ENCODE measurements at places on chromosomes 12 and 14.

GRCh38 chr14:52678591-52678990 lies 16.8 kb downstream of the ERO1A start:
- no peak for DNase-seq

GRCh38 chr12:56042843-56043242 lies 1.1 kb downstream of the RPS26 start:
- no peak for DNase-seq

DNA sequence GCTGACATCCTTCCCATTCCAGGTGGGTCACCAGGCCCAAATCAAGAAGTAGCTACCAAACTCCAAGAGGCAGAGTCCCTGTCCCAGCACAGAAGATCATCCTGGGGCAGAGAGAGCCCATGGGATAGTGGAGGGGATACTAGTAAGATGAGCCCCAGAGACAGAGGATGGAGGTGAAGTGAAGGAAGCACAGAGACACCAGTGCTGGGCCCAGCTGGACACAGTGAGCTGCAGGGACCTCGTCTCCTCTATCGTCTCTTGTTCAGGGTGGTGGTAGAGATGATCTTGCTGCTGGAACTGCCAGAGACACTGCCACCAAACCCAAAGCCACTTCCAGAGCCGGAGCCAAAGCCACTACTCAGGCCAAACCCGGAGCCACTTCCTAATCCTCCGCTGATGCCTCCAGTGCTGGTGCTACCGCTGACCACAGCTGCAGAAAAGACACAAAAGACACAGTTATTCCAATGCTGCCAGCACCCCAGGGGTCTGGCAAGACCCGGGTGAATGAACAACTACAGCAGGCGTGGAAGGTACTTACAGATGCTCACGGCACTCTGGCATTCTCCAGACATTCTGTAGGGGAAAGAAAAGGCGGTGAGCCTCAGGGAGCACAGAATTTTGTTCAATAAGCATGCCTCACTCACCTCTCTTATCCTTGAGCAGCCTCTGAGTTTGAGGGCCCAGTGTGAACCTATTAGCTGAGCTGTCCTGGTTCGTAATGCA lies 6.9 kb downstream of the KRT4 start:
- no peak for DNase-seq

DNA sequence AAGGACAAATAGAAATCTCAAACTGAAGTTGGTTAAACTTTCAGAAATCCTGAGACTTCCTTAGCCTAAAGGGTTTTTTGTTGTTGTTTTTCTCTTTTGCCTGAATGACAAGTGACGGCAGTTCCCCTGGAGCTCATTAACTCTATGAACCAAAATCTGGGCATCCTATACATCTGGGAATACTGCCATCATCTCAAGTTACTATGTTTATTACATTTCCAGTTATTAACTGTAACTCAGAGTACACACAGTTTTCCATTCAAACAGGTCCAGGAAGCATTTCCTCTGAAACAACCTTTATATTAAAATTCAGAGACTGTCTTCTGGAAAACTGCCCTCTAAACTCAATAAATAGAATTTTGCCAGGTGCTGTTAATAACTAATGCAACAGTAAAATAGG lies 55.6 kb upstream of the CDKL1 start:
- DNase-seq, result no peak

DNA sequence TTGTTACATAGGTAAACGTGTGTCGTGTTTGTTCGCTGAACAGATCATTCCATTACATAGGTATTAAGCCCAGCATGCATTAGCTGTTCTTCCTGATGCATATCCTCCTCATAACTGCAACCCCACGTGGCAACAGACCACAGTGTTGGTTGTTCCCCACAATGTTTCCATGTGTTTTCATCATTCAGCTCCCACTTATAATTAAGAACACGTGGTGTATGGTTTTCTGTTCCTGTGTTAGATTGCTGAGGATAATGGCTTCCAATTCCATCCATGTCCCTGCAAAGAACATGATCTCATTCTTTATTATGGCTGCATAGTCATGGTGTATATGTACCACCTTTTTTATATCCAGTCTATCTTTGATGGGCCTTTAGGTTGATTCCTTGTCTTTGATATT lies 1071.1 kb downstream of the SLC16A7 start:
- DNase-seq, result no peak

DNA sequence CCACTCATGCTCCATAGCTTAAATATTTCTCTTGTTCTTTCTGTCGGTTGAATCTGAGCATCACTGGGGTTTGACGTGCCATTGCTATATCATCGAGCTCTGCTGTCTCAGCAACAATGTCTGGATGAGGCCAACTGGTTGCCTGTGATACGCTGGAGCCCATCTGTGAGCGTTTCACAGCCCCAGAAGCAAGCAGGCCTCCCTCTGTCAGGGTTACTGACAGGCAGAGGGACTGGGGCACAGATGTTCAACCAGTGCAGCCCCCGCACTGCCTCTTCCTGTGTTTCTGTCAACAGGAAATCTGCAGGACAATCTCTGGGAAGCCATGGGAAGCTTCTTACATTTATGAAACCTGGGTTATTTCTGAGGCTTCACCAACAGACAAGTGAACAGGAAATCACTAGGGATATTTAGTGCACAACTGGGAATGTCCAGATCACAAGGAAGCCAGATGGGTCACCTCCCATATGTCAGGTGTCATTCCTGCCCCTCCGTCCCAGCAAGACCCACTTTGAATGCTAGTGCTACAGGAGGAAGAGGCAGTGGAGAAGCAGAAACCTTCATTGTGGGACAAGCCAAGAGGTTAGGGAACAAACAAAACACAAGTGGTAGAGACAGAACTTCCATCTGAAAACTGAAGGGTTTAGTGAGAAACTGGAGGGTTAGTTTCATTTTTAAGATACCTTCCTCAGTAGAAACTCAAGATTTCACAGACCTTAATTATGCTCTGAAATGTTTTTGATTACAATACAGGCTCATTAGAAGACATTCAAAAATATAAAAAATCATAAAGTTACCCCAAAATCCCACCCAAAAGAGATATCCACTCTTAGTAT lies 24.1 kb downstream of the DMAC2L start:
- no peak for DNase-seq

DNA sequence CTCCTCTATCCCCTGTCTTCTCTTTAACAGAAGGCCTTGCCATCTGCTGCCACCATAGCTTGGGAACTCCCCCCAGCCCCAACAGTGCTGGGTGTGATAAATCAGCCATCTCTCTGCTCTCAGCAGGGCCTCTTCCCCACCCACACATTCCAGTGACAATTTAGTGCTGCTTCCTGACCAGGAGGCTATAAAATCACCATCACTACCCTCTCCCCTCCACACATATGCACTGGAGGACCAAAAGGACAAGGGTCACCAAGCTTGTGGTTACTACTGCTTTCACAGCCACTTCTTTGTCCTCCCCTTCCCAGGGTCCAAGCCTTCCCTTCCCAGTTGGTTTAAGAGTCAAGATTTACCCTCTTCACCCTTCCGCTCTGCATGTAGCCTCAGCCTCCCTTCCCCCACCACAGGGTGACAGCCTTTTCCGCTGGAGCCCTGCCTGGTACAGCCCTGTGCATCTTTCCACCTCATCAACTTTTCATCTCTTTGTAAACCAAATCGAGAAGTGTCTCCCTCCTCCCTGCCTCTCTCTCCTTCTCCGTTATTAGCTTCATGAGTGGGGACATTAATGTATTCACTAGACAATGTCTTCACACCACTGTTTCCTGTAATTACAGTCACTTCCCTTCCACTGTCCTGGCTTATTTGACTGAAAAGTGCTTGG lies 9.4 kb downstream of the PSMB5 start:
- no peak for DNase-seq

DNA sequence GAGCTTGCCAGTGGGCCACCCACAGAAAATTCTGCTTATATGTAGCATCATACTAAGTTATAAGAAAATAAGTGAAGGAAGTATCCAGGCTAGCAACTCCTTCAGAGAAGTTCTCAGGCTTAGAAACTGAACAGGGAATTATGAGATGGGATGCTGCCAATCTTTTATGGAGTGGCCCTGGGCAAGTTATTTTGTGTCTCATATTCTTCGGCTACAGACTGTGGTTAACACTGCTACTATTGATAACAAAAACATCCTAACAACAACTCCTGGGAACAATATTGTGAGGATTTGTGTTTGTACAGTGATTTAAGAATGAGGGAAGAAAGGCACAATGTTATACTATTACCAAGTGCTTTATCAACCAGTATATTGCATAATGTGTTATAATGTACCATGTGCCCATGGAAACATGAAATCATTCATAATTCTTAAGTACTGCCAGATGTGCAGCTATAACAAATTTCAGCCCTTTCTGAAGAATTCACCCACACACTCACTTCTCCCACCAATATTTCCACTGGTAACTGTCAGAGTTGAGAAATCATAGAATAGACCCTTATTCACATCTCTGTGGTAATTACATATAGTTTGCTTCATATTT lies 113.3 kb upstream of the SOX5 start:
- DNase-seq, result no peak

- DNase-seq, result peak; percentile 61
Observed at GRCh38 chr12:120468821-120469449, 613 bp downstream of the SRSF9 start.

DNA sequence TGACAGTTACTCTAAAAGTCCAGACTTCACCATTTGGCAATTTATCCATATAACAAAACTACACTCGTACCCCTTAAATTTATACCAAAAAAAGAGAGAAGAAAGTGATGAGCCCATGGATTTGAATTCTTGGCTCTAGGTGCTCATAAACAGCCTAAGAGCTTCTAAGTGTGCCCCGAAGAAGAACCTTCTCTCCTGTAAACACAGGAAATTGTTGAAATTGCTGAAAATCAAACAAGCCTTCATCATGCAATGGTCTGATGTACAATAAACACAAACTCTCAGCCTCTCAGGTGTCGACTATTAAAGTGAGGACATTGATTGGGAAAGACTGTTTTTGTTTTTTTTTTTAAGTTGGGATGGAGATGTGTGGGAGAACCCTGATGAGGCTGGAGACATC lies 21.8 kb downstream of the PDE6H start:
- DNase-seq, result no peak

DNA sequence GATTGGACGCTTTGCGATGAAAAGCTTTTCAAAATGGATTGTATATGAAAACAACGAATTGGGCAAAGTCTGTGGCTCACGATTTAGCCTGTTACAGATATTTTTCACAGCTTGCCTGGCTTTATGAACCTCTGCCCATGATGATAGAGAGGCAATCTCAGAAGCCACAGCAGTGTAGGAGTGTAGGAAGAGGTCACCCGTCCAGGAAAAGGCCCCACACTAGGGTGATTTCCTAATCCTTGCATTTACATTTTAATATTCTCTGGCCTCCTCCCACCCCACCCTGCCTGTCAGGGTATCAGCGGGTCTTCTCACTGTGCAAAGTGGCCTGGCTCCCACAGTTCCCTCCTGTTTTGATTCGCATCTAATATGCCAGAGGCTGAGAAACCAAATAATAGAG lies 81.8 kb upstream of the FOXN3 start:
- DNase-seq, result no peak

GRCh38 chr12:7146228-7146627 lies 16.1 kb downstream of the CLSTN3 start:
- no peak for DNase-seq

GRCh38 chr14:102901633-102902032 lies 20.8 kb upstream of the AMN start:
- DNase-seq, result no peak

GRCh38 chr14:73953731-73954130 lies 3.6 kb downstream of the COQ6 start:
- DNase-seq, result no peak

- DNase-seq, result no peak
Observed at GRCh38 chr14:88384718-88385117, 739 bp upstream of the SPATA7 start.

DNA sequence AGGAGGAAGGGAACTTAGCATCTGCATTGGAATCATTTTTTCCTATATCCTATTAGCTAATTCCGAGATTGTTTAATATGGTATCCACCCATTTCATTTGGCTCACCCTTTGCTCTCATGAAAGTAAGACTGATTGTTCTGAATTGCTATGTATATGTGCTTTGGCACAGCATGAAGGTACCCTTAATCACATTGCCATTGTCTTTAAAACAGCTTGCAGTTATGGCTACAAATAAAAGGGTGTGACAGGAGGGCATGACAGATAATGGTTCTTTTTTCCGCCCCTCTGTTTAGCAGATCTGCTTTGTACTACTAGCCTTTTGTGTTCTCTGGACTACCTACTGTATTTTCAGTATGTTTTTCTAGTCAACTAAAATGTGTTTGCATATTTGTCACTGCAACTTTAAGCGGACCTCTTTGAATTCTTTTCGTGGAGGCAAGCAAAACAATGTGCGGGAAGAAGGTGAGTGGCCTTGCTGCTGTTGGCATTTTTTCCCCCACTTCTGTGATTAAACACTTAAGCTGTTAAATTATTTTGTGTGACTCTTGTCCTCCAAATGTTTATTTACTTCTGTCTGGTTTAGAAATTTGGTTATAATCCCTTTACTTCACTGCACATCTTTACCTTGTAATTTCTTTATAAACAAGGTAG lies 35.8 kb downstream of the FBXO34 start:
- DNase-seq, result no peak

- no peak for DNase-seq
Observed at GRCh38 chr14:60904381-60904780, 76.5 kb downstream of the TRMT5 start.

DNA sequence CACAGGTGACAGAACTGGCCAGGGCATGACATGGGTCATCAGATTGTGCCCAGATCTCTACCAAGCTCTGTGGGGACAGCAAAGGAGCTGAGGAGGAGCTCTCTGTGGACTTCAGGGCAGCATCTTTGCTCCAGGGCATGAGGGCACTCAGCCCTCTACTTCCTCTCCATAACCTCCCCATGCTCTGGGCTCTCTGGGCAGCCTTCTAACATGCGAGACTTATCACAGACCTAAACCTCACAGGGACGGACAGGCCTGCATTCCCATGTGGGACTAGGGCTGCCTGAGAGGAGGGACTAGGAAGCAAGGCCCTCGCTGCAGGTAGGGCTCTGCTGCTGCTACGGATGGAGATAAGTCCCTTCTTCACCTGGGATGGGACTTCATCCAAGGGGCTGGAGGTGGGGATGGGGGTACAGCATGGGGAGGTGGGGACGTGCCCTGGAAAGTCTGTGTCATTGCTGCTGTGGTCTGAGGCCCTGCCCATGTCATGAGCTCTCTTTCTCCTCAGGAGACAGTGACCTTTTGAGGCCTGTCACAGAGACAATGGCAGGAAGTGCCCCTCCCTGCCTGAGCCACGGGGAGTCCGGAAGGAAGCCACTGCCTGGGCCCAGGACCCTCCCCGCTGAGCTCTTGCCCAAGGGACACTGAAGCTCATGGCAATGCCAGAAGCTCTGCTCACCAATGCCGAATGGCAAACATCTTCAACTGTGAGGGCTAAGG lies 44.1 kb downstream of the PITPNM2 start:
- peak; percentile 87 for DNase-seq

GRCh38 chr12:131441060-131441396 lies 269.9 kb upstream of the SFSWAP start:
- no peak for DNase-seq

DNA sequence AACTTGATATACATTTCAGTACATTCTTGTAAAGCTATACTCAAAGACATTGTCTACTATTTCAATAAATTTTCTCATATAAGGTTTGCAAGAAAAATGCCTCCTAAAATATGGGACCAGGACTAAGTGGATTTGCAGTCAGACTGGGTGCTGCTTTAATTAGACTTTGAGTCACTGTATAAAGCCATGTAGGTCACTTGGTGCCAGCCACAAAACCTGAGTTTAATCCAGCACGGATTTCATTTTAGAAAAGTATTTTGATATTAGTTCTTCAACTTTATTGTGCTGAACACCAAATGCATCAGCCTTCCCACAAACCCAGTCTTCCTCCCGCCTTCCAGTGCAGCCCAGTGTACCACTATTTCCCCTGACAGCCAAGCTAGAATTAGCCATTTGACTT lies 9.9 kb upstream of the NID2 start:
- DNase-seq, result no peak
